ENCODE measurements at places on chromosomes 4 and X.
A peak's percentile ranks its signal among the peaks of the same experiment; 100 is the strongest.

- DNase-seq = no peak
Measured at GRCh38 chr4:120658772-120659171, 263.8 kb downstream of the PRDM5 start.

- no peak for DNase-seq
Measured at GRCh38 chr4:128853741-128854140, 44.2 kb downstream of the JADE1 start.

DNA sequence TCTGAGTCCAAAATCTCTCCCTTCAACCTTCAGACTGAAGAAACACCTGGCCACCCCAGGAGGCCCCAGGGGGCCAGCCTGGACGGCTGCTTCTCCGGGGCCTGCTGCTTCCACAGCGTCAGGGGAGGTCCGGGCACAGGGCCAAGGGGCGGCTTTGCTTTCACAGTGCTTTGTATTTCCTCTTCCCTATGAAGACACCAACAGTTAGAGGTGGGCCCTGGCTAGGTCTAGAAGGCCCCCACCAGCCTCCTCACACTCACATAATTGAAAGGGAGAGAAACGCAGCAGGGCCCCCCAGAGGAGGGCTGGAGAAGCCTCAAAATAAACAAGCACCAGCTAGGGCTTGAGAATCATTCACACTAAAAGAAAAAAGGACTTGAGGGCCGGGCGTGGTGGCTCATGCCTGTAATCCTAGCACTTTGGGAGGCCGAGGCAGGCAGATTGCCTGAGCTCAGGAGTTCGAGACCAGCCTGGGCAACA, 17.8 kb downstream of the SCD5 start:
- DNase-seq = peak; percentile 38

DNA sequence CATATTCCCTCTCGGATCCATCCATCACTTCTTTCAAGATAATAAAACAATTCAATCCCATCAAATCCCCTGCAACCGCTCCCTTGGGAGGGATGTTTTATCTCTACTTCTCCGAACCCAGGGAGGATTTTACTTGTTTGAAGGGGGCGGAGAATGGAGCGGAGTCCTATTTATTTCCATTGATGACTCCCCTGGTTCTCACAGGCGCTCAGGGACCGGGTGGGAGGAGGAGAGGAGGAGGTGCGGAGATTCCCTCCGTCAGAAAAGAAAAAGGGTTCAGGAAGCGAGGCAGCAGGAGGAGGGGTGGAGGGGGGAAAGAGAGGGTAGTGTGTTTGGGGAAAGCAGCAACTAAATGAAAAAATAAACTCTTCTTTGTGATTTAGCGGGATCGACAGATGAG, 2.1 kb downstream of the NDNF start:
- DNase-seq = no peak

DNA sequence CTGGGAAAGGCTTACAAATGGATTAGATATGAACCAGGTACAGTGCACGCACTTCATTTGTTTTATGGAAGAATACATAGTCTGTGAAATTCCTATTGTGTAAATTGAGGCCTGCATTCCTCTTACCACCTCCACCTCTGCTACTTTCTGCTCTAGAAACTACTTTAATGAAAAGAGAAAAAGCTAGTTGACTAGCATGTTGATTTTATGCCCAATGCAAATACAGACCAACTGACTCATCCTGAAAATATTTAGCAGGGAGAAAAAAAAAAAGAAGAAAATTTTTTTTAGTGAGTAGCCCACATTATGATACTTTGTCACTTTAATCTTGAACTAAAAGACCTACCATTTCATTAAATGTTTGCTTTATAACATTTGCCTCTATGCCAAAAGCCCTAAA, 41.2 kb downstream of the DCLK2 start:
- DNase-seq = no peak

DNA sequence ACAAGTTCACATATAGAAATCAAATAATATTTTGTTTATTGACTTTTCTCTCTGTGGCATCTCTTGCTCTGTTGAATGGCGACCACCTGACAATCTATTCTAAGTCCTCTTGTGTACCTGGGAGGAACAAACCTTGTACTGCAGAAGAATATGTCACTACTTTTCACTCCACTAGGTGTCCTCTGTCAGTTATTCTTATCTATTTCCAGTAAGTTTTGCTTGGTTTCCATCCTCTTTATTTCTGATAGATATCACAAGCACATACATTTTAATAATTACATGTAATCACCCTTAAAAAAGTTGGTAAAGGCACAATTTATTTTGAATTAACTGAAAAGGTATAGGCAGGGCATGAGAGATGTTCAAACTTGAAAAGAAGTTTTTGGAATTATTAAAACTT, 238.4 kb downstream of the SNCA start:
- no peak for DNase-seq

DNA sequence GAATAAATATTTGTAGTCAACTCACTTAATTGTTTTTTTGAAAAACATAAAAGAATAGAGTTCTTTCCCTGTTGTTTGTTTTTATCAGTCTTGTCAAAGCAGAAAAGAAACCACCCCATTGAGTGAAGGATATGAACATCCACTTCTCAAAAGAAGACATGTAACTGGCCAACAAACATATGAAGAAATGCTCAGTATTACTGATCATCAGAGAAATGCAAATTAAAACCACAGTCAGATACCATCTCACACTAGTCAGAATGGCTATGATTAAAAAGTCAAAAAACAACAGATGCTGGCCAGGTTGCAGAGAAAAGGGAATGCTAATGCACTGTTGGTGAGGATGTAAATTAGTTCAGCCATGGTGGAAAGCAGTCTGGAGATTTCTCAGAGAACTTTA, 326.1 kb upstream of the EMCN start:
- no peak for DNase-seq

- no peak for DNase-seq
Measured at GRCh38 chrX:134369576-134369975, 90.4 kb upstream of the HPRT1 start.

DNA sequence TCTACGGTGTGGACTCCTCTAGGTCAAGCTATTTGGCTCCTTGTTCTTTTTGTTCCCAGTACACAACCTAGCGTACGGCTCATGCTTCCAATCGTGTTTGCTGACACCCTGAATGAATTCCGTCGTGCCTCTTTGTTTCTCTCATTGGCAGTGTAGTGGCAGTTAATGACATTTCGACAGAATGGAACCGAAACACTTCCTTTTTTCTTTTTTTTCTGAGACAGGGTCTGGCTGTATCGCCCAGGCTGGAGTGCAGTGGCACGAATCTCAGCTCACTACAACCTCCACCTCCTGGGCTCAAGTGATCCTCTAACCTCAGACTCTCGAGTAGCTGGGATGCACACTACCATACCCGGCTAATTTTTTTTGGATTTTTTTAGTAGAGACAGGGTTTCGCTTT, 113.3 kb upstream of the ATP6AP2 start:
- no peak for DNase-seq

DNA sequence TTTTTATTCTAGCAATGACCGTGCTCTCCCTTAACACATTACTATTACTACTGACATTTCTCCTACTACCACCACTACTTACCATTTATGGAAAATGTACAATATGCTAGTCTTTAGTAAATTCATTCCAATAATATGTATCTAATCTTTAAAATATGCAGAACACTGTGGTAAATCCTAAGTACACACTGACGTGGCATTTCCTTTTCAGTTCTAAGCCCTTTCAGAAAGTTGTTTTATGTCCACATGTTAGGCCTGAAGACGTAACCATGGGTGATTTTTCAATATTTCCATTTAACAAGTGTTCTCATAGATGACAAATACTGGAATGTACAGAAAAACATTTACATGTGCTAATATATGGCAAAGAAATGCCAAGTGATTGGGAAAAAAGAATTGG, 268.6 kb upstream of the SLIT2 start:
- no peak for DNase-seq

GRCh38 chrX:54292755-54293154, 65.1 kb downstream of the WNK3 start:
- DNase-seq = no peak

DNA sequence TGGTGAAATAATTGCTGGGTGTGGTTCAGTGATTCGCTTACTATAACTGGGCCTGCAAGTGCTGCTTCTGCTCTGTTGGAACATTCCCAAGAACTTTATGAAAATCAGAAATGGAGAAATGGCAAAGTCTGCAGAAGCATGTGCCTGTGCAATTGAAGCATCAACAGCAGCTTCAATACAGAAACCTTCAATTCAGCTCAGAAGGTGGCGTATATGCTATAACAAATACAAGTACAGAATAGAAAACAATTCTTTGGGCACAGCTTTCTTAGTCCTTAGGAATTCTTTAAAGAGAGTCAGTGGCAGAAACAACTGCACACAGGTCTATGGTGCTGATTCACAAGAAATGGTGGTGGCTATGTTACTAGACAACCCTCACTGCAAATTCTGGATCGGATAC, 18.0 kb upstream of the PDHA2 start:
- no peak for DNase-seq

DNA sequence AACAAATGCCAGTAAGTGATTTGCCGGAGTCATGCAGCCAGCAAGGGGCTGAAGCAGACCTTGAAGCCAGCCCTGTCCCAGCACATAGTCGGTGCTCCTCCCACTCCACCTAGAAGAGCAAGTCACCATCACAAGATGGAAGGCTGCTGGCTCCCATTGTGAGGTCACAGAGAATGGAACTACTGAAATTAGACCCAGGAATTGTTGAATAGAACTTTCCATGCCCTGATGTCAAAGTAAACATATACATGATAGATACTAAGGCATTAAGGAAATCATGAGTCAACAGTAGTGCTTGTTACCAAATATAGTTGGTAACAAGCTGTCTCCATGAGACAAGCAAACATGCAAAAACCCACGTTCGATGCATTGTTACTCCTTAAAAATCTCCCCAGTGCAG, 177.1 kb upstream of the MID1 start:
- DNase-seq = no peak

DNA sequence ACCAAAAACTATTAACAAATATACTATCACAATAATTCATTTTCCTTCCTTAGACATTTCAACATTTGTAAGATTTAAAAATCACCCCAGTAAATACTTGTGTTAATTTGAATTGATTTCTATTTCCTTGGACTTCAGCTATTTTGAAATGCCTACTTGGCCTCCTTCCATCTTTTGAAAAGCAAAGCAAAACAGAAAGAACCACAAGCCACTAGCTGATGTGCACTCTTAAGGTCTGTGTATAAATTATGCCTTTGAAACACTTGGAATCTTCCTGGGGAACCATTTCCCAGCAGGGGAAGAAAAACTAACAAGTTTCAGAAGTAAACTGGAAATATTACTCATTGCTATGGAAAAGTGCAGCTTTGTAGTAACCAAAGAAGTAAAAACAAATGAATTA, 139.8 kb downstream of the CLCN4 start:
- DNase-seq = no peak

DNA sequence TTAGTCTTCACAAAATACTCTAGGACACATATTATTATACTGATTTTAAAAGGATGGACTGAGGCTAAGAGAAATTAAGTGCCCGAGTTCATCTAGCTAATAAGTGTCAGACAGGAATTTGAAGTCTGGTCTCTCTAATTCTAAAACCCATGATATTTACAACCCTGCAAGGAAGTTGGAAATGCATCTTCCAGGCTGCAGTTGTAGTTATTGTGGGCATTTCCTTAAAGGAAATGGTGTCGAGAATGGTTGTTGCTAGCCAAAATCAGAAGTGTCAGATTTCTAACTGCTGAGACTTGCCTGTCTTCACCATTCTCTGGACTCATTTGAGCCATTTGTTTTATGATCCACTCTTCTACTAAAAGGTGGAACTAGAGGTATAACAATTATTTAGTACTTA, 82.5 kb downstream of the FAT4 start:
- no peak for DNase-seq

GRCh38 chr4:20278195-20278594, 26.5 kb downstream of the SLIT2 start:
- DNase-seq = no peak
